Stimulated activated CD4-positive, alpha-beta T cell treated with anti-CD3 and anti-CD28 coated beads, TNF-alpha, amount 100 ng/mL, for 1 hour (primary cell): ENCODE measurements at places on chromosomes 2 and 18.

DNA sequence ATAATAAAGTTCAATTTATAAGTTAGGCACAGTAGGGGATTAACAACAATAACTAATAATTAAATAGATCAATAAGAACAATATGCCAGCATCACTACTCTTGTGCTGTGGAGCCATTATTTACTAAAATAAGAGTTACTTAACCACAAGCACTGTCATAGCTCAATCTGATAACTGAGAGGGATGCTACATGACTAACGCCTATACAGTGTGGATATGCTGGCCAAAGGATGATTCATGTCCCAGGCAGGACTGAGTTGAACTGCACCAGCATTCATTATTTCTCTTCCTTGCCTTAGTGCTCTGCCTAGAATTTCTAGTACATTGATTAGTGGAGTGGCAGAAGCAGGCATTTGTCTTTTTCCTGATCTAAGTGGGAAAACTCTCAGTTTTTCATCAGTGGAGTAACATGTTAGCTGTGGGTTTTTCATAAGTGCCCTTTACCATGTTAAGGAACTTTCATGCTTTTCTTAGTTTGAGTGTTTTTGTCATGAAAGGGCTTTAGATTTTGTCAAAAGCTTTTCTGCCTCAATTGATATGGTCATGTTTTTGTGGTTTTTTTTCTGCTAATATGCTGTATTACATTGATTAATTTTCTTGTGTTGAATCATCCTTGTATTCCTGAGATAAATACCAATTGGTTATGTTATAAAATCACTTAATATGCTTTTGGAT, 21.7 kb downstream of the KIAA1328 start:
- DNase-seq: no peak

DNA sequence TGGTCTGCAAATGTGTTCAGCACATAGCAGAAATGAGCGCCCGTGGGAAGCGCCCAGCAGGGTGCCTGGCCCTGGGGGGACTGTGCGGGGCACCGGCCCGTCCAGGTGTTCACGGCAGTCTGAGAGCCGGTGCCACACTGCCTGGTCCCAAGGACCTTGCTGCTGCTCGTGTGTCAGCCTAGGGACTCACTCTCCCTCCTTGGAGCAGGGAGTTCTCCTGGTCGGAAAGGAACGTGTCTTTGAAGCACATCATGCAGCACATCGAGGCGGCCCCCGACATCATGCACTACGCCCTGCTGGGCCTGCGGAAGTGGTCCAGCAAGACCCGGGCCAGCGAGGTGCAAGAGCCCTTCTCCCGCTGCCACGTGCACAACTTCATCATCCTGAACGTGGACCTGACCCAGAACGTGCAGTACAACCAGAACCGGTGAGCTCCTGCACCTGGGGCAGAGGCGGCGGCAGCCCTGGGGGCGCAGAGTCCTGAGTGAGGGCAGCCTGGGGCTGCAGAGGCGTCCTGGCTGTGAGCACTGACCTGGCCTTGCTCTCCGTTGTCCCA, 36.0 kb downstream of the NTSR2 start:
- no peak for DNase-seq

DNA sequence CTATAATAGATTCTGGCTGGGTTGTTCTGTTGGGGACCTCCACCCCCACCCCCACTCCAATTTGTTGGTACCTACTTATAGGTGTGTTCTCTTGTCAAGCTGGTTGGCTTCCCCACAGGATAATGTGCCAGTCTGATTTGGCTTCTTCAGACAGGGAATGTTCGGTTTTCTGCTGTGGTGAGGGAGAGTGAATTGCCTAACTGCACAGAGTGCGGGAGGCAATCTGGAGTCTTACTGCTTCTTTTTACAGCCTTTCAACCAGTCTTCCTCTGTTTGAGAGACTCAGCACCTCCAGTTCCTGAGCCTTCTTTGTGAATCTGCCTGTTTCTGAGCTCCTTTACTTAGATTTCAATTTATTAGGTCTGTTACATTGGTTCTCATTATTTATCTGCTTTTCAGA, 27.4 kb upstream of the SNORC start:
- DNase-seq: no peak

- DNase-seq: no peak
Observed at GRCh38 chr2:23900541-23901322, 26.2 kb downstream of the ATAD2B start.

DNA sequence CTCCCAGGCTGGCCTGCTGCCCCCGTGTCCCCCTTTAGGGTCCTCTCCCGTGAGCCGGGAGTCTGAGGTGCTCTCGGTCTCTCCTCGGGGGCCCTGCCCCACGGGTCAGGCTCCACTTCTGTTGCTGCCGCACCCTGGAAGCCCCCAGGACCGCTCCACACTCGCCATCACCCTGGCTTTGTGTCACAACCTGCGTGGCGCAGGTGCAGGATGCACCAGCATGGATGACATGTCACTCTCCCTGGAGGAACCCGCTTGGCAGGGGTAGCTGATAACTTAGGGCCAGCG, 10.8 kb upstream of the ARHGEF4 start:
- DNase-seq: no peak

- no peak for DNase-seq
Observed at GRCh38 chr2:18412980-18413675, 147.3 kb downstream of the RDH14 start.

GRCh38 chr2:142220901-142221300, 90.1 kb upstream of the LRP1B start:
- no peak for DNase-seq

DNA sequence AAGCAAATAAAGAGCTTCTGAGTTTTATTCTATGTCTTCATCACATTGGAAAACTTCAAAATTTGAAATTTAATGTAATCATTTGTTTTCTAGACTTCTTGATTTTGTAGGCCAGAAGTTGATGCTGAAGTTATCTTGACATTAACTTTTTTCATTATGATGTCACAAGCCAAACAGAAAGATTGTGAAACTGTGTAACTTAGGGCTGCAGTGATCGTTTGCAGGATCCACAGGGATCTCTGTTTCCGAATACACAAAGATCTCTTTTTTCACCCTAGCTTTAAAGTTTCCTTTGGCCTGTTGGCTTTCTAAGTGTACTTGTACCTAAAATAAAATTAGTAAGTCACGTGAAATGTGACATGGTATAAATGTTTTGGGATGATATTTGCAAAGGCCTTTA, 594.9 kb upstream of the CDH2 start:
- no peak for DNase-seq

DNA sequence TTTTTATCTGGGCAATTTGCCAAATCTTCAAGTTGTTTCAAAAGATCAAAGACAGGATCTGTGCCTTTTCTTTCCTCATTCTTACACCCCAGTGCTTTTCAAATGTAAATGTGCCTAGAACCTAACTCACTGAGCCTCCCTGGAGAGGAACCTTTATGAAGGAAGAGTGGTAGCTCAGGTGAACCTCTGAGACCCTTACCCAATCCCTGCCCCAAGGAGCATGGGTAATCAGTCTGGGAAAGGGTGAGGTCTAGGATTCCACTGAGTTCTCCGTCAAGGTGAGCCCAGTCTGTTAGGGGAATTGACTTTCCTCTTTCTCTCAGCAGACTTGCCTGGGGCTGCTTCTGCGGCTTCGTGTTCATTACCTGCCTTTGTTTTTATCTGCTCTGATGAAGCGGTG, 88.1 kb upstream of the MAP4K4 start:
- DNase-seq: no peak

- no peak for DNase-seq
Observed at GRCh38 chr2:191604154-191604553, 73.8 kb upstream of the NABP1 start.

DNA sequence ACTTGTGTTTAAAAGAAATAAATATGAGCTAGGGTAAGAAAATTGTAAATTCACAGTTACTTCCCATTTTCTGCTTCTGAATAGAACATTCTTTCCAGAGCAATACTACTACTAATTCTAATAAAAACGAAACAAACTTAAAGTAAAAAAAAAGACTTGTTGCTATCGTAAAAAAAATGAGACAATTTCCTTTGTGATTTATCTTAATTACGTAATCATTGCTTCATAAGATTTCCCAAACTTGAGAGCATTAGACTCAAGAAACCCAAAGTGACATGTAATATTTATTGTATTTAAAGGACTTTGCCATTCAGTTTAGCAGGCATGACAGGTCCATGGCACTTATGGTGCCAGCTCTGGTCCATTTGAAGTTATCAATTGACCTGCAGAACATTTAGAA, 153.8 kb downstream of the AQP4 start:
- DNase-seq: no peak

DNA sequence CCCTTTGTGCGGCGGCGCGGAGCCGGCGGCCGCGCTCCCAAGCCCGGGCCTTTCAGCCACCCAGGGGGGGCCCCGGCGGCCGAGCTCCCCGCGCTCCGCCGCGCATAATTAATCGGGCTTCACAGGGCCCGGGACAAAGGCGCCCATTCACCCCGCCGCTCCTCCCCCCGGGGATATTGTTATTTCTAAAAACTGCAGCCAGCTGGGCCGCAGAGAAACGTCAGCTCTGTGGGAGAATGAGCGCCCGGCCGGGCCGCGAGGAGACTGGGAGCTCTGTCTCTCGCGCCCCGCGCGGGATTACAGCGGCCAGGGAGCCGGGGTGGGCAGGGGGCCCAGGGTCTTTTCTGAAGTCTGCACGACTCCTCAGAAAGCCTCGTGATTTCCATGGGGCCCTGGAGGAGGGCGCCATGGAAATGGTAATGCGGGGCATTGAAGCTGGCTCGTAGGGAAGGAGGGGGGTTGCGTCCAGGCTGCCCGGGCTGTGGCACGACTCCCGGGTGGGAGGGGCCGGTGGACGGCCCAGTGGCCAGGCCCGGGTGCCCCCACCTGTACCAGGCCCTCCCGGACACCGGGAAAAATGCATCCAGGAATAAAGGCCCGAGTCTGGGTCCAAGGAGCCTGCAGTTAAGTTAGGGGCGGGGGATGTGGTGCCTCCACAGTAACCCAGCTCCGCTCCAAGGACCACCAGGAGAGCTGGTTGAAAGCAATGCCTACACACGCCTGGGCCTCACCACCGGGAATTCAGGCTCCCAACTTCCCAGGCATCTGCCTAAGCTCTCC, 125.3 kb downstream of the ZFP36L2 start:
- DNase-seq: no peak

GRCh38 chr2:27712522-27712921, 48.8 kb downstream of the SLC4A1AP start:
- no peak for DNase-seq

DNA sequence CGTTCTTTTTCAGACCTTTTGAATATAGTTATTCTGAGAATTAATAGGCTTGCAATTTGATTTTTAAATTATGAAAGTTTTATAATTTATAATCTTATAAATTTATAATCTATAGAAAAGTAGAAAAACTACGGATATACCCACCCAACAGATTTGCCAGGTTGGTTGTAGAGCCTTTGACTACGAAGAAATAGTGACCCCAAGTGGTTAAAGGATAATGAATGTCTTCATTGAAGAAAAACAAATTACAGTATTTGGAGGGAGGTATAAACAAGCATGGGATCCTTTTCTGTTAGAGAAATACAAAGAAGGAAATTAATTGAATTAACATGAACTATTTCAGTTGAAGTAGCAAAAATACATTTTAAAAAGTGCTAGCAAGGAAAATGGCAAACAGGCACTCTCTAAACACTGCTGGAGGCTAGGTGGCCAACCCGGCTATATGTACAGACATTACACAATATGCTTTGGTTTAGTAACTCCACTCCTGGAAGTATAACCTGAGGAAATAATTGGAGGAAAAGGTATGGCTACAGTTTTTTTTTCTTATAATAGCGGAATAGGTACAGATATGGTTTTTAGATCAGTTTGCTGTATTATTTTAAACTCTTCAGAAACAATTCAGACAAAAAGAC, 110.9 kb downstream of the MIB1 start:
- DNase-seq: no peak

DNA sequence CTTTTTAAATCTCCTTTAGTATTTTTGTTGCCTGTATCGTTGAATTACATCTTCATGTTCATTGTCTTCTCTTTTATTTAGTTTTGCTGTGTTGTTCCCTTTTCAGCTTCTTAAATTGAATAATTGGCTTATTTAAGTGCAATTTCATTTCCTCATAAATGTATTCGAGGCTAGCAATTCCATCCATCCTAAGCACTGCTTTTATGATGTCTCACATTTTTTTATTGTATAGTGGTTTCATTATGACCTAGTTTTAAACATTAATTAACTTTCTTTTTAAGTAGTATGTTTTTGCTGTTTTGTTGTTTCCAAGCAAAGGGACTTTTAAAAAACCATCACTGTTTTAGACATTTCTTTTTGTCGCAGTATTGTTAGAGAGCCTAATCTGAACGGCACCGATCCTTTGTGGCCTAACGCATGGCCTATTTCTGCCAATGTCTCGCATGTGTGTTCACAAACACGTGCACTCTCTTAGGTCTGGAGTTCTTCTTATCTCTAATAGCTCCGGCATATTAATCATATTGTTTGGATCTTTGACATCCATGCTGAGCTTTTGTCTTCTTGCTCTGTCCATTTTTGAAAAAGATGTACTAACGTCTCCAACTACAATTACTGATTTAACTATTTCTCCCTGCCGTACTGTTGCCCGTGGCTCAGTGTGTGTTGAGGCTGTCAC, 59.6 kb upstream of the ZNF516 start:
- no peak for DNase-seq

DNA sequence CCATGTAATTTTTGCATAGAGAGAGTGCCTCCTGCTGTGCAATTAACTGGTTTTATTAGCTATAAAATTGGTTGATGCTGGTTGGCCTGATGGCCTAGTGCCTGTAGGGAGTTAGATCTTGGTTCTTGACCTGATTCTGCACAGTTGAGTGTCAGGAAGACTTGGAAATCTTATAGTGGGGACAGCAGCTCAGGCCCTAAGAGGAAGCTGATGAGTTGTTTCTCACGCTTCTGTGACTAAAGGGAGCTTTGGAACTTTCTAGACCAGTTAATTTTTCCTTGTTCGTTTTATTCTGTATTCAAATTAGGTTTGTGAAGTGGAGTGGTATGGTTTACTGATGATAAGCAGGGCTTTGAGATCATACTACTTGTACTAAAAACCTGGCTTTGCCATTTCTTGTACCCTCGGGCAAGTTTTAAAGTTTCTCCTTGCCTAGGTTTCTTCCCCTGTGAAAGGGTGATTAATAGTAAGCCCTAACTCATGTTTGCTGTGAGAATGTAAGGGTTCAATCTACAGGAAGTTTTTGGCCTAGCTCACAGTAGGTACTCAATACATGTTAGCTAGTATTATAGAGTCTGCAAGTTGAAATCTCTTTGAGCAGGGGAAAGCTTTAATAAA, 82.1 kb downstream of the MAP3K20 start:
- DNase-seq: no peak

- no peak for DNase-seq
Observed at GRCh38 chr2:110678457-110679336, 834 bp upstream of the BUB1 start.

GRCh38 chr2:188894979-188895378, 79.2 kb upstream of the COL3A1 start:
- DNase-seq: no peak

GRCh38 chr18:48735080-48735676, 196.3 kb downstream of the CTIF start:
- no peak for DNase-seq

DNA sequence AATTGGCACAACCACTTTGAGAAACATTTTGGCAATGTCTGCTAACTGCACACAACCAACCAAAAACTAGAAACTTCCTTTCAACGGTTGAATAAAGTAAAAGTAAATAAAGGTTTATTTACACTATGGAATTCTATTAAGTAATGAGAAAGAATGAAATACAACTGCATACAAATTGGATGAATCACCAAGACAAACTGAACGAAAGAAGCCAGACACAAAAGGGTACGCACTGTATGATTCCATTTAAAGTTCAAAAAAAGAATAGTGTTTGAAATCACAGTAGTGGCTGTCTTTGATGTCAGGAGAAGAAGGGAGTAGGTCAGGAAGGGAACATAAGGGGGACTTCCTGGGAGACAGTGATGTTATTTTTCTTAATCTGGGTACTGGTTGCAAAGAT, 46.5 kb upstream of the SULT1C3 start:
- DNase-seq: no peak

- no peak for DNase-seq
Observed at GRCh38 chr18:28466204-28466603, 289.3 kb upstream of the CDH2 start.
